Foreskin keratinocyte (primary cell): ENCODE measurements at places on chromosomes 5 and 9. TPM values are rescaled to one million over a fixed set of nuclear protein-coding genes. Genes with fewer than 3 reads are reported as not detected.

Gene PCDHAC2
- 0.44 and 0.58 TPM in 2 replicates for polyA plus RNA-seq

Gene OR1Q1
- not detected in 2 replicates for polyA plus RNA-seq

Gene SLC2A6
- 30.9 and 37.1 TPM in 2 replicates for polyA plus RNA-seq

Gene FOXD4L5
- polyA plus RNA-seq, result not detected in 2 replicates

DNA sequence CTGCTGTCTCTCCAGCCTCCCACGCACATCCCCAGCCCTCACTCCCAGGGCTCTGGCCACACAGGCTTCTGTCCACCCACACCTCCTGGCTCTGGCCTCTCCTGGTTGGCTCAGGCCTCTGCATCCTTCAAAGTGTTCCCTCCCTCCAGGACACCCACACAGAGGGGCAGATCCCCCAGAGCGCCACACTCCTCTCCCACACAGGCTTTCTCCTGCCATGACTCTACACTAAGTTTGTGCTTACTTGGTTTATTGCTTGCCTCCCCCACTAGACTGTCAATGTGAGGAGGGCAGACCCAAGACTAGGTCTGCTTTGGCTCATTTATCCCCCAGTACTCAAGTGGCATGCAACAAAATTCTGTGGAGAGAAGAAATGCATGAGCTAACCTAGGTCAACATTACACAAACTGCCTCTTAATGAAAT, 67.0 kb upstream of the SPOCK1 start:
- DNase-seq, result no peak

DNA sequence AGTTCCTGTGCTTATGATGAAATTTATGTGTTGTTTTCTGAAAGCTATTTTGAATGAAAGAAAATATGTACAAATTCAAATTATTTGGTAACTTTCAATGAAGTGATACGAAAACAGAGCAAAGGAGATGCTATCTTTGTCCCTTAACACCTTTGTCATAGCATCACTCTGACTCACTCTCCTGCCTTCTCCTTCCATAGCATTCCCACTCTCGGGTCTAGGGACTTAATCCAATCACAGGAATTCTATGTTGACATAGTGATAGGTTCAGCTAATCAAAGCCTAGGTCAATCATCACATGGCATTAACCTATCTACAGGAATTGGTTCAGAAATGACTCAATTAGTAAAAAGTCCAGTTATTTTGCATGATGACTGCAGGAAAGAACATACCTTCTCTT, 464.7 kb upstream of the RORB start:
- DNase-seq, result no peak

DNA sequence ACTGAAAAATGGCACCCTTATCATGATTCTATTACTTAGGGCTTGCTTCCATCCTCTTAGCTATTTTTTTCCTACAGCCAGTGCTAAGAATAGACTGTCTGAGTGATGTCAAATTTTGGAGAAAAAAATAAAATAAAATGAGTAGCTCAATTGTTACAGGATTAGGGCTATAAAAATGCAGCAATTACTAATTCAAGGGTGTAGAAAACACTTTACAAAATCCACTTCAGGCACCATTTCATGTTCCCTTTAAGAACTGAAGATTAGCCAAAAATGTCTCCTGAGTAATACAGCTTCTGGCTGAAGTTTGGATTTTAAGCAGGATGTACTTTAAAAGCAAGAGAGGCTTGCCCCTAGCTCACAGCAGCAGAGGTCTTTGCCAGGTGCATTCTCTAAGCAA, 240.5 kb upstream of the IRX1 start:
- no peak for DNase-seq
